Stimulated activated CD8-positive, alpha-beta memory T cell treated with anti-CD3 and anti-CD28 coated beads, Interleukin-15, amount 100 ng/mL, for 4 hours (primary cell): ENCODE measurements at places on chromosomes 5 and 9.

DNA sequence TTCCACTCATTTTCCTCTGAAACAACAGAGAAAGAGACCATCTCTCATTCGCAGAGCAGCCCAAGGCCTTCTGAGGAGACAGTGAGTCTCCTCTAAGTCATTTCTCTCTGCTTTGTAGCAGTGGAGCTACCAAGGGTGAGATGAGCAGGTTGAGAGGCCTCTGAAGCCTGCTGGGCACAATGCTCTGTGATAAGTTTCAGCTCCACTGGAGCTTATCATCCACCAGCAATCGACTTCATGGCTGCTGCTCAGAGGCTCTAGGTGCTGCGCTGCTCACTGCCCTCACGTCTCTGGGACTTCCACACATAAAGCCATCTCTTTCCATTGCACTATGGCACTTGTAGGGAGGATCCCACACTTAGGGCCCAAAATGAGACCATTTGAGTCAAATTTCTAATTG, 96.3 kb downstream of the CMYA5 start:
- no peak for DNase-seq

- no peak for DNase-seq
Observed at GRCh38 chr9:18184401-18184800, 289.6 kb upstream of the ADAMTSL1 start.

- DNase-seq, result no peak
Observed at GRCh38 chr9:95025213-95026147, 292.0 kb downstream of the FANCC start.

- no peak for DNase-seq
Observed at GRCh38 chr5:56896763-56897162, 12.6 kb upstream of the SETD9 start.

GRCh38 chr5:39606591-39606990, 181.8 kb upstream of the DAB2 start:
- DNase-seq, result no peak

GRCh38 chr5:148833122-148833521, 6.7 kb downstream of the ADRB2 start:
- no peak for DNase-seq

- no peak for DNase-seq
Observed at GRCh38 chr5:163424836-163425235, 12.6 kb upstream of the CCNG1 start.

DNA sequence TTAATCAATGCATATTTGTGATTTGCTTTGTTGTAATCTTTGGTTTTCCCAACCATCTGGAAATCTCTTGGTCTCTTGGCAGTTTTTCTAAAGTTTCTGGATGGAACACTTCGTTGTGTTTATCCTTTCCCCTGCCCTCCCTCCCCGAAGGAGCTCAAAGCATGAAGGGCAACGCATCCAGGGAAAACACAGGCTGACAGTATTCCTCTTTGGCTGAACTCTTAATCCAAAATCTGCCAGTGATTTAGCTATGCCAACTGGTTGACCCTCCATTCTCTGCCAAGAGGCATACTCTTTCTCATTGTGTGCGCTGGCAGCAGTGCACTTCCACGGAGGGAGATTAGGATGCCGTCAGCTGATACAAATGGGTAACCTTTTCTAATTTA, 20.5 kb downstream of the ZBTB34 start:
- DNase-seq, result no peak

GRCh38 chr9:76732341-76732958, 31.8 kb upstream of the PCA3 start:
- no peak for DNase-seq

DNA sequence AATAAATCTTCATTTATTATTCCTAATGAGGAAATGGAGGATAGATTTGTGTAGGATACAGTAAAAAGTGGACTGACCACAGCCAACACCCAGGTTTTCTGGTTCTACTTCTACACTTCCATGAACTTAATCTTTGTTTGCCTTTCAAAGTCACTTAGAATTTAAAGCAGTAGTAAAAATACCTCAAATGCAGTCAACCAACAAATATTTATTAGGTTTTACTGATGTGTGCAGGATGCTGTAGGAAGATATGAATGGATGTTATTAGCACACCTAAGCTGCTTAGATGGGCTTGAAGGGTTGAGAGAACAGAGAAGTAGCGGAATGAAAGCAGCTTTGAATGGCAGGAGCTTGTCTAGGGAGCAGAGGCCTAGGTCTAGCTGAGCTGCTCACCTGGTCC, 201.1 kb downstream of the PALM2AKAP2 start:
- DNase-seq, result no peak

DNA sequence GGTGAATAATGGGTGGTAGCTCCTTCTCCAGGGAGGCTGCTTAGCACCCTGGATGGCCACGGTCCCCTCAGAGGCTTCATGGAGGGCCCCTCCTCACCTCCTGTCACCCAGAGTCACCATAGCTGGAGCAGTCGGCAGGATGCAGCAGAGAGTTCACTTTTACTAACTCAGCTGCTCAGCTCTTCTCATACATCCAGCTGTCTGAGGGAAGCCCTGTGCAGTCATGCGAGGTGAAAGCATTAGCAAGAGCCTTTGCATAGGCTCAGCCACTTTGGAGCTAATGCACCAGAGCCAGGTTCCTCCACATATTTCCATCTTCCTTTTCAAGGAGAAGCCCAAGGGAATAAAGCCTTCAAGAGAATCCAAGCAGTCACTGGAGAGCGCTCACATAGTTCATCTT, 499.2 kb downstream of the BNC2 start:
- DNase-seq, result no peak

DNA sequence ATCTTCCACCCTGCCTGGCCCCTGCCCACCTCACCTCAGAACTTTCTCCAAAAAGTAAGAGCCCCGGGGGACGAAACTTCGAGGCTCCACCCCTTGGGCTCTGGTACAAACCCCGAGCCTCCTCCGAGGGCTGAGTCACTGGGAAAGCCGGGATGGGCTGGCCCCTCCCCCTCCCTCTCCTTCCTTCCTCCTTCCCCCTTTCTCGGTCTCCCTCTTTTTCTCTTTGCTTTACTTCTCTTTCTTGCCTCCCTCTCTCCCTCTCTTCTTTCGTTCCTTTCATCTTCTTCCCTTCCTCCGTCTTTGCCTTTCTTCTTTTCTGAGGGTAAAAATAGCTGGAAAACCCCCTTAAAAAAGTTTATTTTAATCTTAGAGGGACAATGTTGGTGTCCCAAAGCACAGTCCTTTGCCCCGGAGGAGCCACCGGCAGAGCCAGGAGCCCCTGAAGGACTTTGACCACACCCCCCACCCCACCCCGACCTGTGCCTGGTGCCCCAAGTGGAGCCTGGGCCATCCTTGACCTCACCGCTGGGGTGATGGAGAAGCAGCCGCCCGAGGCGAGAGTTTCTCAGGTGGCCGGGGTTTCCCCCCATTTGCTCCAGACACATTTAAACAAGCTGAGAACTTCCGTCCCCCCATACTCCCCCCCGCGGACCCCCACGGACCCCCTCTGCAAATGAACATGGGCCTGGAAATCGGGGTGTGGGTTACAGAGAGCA, 5.7 kb upstream of the NOTCH1 start:
- DNase-seq, result no peak

- no peak for DNase-seq
Observed at GRCh38 chr5:171542525-171543140, 123.2 kb downstream of the FGF18 start.

GRCh38 chr5:135425641-135426040, 21.5 kb downstream of the DCANP1 start:
- DNase-seq, result no peak

GRCh38 chr5:72280581-72281069, 39.4 kb downstream of the MRPS27 start:
- DNase-seq, result no peak

DNA sequence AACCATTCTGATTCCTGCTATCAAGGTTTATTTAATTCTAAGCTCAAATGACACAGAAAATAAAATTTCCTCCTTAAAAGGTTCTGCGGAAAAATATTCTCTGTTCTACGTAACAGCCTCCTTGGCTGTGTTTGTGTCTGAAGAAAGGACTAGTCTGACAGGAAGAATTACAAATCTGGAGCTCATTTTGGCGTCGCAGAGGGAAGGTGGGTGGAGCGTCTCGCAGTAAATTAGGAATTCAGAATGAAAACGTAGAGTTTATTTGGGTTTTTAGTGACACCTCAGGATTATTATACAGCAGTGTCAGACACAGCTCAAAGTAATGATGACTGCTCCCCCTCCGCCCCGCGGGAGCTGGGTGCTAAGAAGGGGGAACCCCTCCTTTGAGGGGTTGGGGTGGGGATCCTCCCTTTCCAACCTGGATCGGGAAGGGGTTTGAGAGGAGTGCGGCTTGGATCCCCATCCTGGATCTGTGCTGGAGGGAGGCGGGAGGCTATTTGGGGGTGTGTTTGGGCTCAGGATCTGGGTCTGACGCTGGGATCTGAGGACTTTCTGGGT, 933 bp upstream of the TGFBR1 start:
- DNase-seq, result no peak

- no peak for DNase-seq
Observed at GRCh38 chr5:103340717-103341388, 82.3 kb downstream of the MACIR start.

- no peak for DNase-seq
Observed at GRCh38 chr5:117812861-117813260, 1175.5 kb downstream of the DTWD2 start.

DNA sequence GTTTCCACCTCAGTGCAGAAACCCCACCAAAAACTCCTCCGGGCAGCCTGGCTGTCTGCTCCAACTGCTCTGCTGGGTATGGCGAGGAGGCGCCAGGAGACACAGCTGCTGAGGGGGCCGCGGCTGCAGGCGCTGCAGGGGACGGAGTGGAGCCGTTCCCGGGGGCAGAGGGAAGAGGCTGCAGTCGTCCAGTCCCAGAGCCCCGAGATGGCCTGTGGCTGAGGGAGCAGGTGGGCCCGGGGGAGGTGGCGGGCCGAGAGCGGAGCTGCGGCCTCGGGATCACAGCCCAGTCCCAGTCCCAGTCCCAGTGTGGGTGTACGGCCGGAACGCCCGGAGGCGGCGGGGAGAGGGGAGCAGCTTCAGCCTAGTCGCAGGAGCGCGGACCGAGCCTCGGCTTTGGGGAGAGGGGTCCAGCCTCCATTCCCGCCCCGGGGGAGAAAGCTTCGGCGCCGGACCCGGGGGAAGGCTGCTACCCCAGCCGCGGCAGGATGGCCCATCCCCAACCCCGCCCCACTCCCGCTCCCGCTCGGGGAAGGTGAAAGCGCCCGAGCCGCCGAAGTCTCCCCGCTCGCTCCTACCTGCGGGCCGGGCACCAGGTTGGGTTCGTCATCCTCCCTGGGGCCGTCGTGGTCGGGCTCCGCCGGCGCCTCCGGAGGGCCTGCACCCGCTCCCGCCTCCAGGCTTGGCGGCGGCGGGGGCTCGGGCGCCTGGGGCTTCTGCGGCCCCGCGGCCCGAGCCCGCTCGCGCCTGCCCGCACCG, 513 bp downstream of the FAM193B start:
- peak; percentile 7 for DNase-seq
